ENCODE measurements at places on chromosomes 7 and 10.

DNA sequence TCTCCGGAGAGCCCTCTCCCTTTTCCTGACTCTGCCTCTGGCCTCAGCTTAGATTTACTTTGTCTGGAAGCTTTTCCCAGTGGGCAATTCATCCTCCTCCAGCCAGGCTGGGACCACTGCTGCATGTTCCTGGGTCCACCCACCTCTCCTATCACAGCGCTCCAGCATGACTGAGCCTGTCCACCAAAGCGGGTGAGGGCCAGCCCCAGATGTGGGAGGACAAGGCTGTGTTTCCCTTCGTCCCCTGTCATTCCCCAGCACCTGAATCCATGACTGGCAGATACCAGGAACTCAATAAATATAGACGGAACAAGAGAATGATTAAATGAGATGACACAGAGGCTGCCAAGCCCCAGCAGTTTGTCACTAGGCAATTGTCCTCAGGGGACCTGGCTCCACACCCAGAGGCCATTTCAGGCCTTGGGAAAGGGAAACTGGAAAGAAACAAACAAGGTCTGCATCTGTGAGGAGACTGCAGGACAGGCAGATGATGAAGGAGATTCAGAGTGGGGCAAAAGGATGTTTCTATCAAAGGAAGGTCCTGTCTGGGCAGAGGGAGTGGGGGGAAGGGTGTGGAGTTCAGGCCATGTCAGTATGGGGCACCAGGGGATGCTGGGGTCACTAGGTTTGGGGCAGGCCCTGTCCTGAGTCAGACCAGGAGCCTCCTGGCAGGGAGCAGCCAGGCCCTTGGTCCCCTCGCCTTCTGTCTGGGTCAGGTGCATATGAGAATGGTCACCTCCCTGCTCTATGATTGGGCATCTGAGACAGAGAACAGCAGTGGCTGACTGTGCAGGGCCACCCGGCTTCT is 576.4 kb downstream of the GRID1 start:
- DNase-seq: no peak

DNA sequence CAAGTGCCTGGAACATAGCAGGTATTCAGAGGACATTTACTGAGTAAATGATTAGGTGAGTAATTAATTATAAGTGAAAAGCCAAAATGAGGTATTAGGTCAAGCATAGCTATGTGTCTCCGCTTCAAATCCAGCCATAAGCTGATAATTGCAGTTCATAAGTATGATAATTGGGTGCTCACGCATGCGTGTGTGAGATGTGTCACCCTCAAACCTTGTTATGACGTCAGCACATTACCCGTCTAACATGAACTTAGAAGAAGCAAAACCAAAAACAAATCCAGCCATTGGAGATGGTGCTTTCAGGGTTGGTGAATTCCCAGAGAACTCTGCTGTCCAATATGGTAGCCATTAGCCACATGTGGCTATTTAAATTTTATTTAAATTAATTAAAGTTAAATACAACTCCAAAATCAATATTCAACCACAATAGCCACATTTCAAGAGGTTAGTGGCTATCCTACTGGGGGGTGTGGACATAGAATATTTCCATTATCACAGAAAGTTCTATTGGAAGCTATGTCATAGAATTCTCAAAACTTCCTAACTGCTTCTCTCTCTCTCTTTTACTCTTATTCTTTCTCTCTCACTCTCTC is at the start of gene CPA5:
Gene CPA5, plus strand, starts transcription at position 546 of the 596 bp plus-strand sequence. CDS start 1,670 bp downstream, outside the sequence.
- no peak for DNase-seq

DNA sequence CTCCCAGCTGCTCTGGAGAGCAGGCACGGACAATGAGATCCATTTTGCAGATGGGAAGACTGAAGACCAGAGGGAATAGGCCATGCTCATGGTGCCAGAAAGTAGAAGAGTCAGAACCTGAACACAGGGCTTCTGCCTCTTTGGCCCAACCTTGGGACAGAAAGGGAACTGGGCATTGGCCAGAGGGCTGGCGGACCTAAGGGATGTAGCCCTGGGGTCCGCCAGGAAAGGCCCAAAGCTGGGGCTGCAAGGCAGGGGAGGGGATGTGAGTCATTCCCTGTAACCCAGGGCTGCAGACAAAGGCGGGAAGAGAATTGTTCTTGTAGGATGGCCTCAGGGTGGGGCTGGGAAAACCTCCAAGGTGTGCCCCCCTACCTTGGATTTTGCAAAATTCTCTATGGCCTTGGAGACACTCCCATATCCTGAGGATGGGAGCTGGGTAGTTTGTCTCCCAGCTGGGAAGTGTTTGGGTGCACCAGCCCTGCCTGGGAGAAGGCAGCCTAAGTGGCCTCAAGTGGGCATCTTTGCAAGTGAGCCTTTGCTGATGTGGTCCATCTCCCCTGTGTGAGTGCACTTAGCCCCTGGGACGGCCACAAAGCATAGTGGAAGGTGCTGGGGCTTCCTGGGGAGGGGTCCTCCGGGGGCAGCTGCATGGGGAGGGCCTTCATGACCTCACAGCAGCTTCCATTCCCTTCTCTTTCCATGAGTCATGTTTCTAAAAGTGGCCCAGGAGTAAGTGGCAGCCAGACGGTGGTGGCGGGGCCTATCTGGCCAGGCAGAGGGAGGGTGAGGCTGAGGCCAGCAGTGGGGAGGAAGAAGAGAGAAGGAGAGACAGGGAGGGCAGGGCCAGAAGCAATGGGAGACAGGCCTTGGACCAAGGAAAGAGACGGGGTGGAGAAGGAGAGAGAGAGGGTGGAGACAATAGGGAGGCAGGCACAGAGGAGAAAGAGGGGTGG is 9.2 kb downstream of the AQP1 start:
- no peak for DNase-seq

GRCh38 chr7:18177815-18178660 is 150.4 kb upstream of the PRPS1L1 start:
- no peak for DNase-seq

GRCh38 chr10:64101606-64102263 is 580.5 kb downstream of the REEP3 start:
- no peak for DNase-seq

- DNase-seq: no peak
Measured at GRCh38 chr7:105980645-105981396, 17.8 kb downstream of the CDHR3 start.

DNA sequence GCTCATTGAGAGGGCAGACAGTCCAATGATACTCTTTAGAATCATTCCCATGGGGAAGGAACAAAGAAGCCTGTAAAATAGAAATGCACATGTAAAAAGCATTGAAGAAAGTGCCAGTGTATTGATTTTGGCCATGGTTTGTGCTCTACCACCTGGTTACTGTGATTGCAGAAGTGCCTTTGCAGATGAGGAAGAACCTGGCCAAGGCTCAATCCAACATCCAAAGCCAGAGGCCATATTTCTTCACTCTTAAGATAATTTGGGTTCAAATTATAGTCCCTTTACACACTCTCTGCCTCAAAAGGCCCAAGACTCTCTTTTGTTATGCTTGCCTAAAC is 122.1 kb downstream of the EGFR start:
- DNase-seq: no peak

DNA sequence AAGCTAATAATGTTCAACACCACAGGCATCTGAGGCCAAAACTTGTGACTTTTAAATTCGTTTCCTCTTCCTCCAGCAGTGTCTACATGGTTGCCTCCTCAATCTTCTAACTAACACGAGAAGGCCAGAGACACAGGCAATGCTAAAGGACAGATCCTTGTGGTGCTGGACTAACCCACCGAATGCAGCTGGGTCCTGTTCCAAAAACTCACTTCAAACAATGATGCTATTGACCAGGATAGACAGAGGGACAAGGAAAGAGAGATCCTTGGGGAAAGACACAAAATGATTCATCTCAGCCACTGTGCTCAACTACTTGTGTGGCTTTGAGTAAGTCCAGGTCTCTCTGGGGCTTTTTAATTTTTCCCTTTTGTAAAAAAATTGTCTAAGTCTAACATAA is 107.6 kb downstream of the KCNMA1 start:
- no peak for DNase-seq

DNA sequence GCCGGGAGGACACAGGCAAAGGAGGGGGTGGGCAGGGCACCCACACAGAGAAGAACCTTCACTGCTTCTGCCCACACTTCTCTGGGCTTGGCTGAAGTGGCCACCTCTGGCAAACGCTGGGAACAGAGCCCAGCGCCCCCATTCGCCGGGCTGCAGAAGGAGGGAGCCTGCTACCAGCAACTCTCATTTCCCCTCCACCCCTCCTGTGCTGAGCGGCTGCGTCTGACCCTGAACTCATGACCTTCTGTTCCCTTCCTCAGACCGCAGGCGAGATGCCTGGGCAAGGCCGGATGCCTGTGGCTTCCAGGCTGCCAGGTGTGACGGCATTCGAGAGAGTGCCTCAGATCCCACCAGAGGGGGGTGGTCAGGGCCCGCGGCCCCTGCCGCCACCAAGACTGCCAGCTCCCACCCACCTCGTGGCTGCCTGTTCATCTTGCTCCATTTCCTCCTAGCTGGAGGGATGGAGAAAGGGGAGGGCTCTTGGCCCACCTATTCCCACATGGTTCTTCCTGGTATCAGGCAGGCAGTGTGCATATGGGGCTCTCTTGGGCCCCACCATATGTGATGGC is 19.8 kb downstream of the DNAJB12 start:
- DNase-seq: peak; percentile 80

DNA sequence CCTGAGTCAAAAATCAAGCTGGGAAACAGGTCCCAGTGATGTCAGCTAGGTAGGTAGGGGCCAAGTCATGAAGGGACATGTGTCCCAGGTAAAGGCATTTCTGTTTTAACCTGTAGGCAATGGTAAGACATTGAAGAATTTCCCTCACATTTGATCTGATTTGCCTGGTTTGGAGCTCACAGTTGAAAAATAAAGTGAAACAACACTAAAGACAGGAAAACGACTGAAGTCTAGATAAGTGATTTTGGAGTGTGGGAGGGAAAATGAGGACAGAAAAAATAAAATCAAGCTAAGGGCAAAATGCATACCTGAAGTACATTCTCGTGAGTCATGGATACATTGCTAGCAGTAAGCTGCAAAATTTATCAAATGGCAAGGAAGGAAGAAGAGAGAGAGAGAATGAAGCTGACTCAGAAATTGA is 169.9 kb downstream of the SKIDA1 start:
- no peak for DNase-seq

All from activated effector memory CD4-positive, alpha-beta T cell treated with Interleukin-2 at 50 U/mL for 16 hours (primary cell).